DMS79 treated with DMSO at 0.1 percent for 48 hours (cell line): ENCODE measurements at places on chromosomes 5 and 9.
A peak's percentile ranks its signal among the peaks of the same experiment; 100 is the strongest.

DNA sequence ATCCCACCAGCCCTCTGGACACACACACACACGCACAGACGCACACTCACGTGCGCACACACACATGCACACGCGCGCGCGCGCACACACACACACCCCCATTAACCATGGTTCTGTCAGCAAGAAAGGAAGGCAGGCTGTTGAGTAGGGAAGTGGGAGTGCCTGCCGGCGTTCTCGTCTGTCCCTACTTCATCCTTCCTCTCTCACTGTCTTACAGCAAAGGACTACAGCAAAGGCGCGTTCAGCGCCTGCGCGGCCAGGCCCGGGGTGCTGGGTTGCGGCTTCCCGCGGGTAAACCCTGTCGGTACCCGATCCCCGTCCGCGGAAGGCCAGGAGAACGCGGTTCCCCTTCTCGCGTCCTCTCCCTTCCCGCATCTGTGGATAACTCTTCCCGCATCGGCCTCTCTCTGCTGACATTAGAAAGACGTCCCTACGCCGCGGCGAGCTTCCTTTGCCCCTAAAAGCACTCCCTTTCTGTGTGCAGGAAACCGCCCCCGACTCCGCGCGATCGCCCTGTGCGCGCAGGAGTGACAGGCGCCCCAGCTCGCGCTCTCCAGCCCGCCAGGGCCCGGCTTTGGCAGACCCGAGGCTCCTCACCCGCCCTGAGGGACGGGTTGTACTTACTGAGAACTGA lies 219.2 kb downstream of the AGTPBP1 start:
- peak; percentile 13 for DNase-seq

- DNase-seq: no peak
Observed at GRCh38 chr9:72954431-72955125, 1.7 kb upstream of the ALDH1A1 start.

GRCh38 chr9:68904454-68904853 lies 109.5 kb downstream of the PRKACG start:
- DNase-seq: no peak

DNA sequence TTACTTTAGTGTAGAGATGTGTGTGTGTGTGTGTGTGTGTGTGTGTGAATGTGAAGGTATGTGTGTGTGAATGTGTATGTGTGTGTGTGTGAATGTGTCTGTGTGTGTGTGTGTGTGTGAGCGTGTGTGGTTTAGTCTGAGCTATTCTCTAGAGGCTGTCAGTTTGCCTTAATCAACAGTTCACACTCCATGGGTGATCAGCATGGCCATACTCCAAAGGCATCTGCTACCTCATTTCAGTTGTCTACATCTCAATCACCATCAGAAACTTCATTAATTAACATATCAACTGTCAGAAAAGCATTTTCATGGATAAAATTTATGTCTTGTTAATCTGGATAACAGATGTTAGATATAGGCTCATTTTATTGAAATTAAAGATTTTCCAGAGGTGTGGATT lies 103.1 kb upstream of the PTPN3 start:
- no peak for DNase-seq

GRCh38 chr5:143001764-143002351 lies 231.7 kb downstream of the ARHGAP26 start:
- DNase-seq: no peak

- DNase-seq: no peak
Observed at GRCh38 chr9:117649126-117649525, 55.1 kb upstream of the TLR4 start.

DNA sequence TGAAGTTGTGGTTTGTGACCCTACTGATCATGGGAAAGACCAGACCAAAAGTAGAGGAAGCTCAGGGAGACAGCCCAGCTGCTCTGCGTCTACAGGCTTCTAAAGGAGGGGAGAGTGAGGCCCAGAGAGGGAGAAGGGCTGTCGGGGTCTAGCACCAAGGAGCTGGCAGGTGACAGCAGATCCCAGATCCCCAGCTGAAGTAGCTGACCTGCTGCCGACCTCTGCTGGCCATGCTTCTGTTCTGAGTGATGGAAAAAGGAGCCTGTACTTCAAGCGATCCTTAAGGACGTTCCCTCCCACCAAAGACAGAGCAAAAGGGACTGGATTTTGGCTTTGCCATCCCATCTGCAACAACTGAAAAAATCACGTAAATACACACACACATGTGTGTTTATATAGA lies 22.7 kb upstream of the QSOX2 start:
- no peak for DNase-seq

DNA sequence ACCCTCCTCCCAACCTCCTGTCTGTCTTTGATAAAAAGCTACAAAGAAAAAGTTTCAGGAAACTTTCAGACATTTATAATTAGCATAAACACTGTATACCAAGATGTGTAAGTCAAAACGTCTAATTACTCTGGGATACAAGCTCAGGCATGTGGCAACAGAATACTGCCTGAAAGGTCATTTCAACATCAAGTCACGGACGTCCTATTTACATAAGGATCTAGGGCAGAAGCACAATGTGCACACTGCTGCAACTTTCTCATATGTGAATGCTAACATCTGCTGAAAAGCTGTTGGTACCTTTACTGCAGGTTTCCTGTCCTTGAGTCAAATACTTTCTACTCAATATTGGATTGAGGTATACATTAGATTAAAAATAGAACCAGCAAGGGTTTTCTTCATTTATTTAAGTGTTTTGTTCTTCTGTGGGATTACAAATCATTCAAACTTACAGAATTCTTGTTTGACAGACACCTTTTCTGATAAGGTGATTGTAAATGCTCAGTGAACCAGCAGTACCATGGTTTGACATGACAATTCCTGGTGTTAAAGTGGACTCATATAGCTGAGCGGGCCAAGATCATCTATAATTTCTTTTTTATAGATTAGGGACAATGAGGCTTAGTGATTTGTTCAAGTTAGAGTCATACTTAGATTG lies 36.8 kb downstream of the ELL2 start:
- DNase-seq: no peak

- DNase-seq: no peak
Observed at GRCh38 chr5:120372899-120373298, 91.2 kb upstream of the PRR16 start.

DNA sequence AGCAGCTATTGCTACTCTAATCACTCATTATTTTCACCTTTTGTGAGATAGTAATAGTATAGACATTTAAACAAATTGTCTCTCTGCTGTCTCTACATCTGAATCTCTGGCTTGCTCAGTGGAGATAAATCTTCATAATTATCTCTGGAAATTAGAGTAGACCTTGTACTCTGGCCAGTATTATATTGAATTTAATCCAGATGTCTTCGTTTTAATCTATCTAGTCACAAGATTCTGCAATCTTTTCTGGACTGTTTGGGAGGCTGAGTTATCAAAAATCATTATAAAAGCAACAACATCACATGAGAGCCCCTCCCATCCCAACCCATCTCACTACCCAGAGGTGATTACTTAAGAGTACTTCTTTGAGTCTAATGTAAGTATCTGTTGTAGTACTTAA lies 19.0 kb downstream of the ARHGAP26 start:
- DNase-seq: no peak
